CD8-positive, alpha-beta memory T cell (primary cell): ENCODE measurements at places on chromosomes 1 and 21.

DNA sequence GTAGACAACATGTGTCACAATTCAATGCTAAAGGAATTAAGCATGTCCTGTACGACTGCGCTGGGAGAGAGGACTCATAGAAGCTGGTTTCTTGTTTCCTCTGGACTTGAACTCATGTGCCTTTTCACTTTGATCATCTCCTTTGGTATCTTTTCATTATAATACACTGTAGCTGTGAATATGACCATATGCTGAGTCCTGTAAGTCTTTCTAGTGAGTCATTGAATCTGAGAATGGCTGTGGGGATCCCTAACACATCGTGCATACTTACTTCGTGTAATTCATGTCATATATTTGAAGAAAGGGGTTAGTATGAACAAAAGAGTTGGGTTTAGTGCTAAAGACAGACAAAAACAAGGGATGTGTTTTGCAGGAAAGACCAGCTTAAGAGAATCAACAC is 148.1 kb upstream of the RUNX1 start:
- DNase-seq, result no peak

GRCh38 chr21:32562426-32562825 is 22.9 kb downstream of the TCP10L start:
- DNase-seq, result no peak

DNA sequence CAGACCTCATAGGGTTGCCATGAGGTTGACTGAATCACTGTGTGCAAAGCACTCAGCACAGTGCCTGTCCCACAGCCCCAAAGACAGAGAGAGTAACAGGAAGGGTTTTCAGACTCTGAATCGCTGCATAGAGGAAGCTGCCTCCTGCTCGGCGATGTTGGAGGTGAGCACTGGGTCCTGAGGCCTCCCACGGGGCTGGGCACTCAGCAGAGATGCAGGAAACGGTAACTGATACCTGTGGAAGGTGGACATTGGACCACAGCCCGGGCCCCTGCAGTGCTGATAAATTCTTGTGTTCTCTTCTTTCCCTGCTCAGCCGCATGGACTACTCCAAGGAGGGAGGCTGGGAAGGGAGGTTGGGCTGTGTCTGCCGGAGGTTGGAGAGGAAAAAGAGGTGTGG is 389.7 kb downstream of the PTPRU start:
- DNase-seq, result no peak

- no peak for DNase-seq
These were observed 13.0 kb downstream of the IFI6 start for GRCh38 chr1:27658951-27659496.

GRCh38 chr1:64517640-64518039 is 47.7 kb downstream of the CACHD1 start:
- no peak for DNase-seq

- DNase-seq, result no peak
These were observed 92.8 kb downstream of the INTS7 start for GRCh38 chr1:211942583-211942982.

DNA sequence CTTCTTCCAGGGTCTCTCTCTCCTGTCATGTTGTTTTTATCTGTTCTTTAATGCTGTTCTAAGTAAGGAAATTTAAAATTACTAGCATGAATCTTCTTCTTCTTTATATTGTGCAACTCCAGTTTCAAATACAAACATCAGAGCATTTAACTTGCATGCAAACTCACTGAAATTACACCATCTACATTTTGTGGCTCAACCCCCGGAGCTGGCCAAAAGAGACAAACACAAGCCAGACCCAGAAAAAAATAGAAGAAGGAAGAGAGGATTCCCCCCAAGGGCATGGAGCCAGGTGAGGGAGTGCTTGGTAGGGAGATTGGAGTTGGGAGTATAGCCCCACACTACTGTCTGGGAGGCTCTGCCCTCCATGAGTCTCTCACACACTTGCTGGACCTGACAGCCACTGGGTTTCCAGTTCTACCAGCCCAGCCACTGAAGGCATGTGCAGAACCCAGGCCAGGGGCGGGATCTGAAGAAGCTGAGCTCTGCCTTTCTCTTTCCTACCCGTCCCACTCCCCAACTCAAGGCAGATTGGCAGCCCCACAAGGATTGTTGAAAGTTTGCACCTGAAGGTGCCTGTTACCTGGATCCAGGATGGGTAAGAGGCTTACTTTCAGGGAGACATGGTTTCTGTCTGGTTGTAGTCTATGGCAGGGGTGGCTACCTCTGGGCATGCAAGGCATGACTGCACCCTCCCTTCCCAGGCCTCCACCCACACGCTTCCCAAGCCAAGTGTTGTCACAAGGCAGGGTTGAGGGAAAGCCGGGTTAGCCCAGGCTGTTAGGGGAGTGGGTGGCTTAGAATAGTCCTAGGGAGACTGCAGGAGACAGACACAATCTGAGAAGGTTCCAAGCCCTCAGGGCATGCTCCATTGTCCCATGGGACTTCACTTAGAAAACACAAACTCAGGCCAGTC is 297.2 kb downstream of the TGFB2 start:
- no peak for DNase-seq

DNA sequence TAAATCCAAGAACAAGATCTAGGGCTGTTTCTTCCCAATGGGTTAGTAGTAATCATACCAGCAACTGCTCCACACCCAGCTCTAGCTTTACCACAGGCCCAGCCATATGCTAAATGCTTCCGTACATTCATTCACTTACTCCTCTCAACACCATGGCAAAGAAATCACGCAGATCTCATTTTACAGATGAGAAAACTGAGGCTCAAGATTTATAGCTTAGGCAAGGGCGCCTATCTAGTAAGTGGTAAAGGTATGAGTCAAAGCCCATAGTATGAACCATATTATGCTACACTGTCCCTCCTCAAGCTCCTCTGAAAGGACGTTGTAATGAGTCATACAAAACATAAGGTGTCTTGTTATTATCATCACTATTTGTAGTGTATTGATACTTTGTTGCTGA is 82.2 kb downstream of the NIBAN1 start:
- no peak for DNase-seq

- no peak for DNase-seq
These were observed 1.6 kb upstream of the BSND start for GRCh38 chr1:54996869-54997710.

GRCh38 chr1:98761219-98761865 is 99.8 kb downstream of the SNX7 start:
- DNase-seq, result no peak

- DNase-seq, result no peak
These were observed 125.5 kb downstream of the PGBD5 start for GRCh38 chr1:230300322-230301301.

DNA sequence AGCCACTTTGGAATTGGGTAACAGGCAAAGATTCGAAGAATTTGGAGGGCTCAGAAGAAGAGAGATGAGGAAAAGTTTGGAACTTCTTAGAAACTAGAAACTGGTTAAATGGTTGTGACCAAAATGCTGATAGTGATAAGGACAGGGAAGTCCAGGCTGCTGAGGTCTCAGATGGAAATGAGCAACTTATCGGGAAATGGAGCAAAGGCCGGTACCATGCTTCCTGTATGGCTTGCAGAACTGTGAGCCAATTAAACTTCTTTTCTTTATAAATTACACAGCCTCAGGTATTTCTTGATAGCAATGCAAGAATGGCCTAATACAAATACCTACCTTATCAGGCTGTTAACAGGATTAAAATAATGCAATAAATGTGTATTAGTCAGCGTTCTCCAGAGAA is 9.4 kb upstream of the TLR5 start:
- no peak for DNase-seq

GRCh38 chr1:115865704-115866380 is 24.9 kb upstream of the NHLH2 start:
- no peak for DNase-seq

DNA sequence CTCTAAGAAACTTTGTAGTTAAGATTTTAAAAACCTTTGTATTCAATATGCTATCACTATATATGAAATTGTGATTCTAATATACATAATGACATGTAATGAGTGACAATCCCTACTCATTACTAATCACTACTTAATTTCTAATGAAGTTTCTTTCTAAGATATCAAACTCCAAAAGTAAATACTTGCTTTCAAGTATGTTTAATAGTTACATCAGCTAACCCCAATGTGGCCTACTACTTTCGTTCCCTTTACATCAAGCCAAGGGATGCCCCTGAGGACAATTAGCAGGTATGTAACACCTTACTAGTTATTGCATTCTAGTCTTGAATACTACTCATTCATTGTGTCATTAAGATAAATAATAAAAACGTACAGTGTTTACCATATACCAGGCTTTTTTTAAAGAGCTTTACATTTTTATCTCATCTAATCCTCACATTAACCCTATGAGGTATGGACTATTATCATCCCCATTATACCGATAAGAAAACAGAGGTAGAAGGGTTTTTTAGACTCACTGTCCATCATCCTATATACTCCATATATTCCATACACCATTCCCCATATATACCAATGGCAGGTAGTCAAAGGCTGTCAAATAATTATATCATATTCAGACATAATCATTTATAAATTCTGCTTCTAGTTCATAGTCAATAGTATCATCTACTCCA is 4.2 kb downstream of the PPP1R15B start:
- DNase-seq, result no peak

DNA sequence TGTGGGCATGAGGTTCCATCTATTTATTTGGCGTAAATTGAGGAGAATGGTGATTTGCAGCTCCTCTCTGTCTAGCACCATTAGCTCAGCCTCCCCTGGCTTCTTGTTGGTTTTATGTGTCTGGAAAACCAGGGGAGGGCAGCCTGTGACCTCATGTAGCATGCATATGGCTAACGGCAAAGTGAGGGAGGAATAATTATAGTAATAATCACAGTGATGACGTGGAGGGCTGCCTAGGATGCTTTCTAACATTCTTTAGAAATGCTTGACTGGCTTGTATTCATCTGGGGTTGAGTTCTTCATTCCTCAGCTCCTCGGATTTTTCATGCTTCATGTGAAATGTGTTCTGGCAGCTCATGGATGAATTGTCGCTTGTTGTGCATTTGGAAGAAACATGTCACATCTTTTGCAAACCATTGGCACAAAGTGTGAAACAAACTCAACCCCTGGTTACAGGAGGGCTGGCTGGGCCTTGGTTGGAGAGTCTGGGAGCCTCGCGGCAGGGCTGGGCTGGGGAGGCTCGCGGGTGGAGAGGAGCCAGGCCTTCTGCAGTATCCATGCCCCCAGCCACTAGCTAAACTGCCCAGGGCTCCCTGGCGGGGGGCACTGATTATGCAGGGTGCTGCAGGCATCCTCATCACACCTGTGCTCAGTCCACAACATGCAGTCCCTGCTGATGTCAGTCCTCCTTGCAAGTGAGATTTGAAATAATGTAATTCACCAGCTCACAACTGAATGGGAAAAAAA is 149.6 kb downstream of the DISC1 start:
- no peak for DNase-seq

DNA sequence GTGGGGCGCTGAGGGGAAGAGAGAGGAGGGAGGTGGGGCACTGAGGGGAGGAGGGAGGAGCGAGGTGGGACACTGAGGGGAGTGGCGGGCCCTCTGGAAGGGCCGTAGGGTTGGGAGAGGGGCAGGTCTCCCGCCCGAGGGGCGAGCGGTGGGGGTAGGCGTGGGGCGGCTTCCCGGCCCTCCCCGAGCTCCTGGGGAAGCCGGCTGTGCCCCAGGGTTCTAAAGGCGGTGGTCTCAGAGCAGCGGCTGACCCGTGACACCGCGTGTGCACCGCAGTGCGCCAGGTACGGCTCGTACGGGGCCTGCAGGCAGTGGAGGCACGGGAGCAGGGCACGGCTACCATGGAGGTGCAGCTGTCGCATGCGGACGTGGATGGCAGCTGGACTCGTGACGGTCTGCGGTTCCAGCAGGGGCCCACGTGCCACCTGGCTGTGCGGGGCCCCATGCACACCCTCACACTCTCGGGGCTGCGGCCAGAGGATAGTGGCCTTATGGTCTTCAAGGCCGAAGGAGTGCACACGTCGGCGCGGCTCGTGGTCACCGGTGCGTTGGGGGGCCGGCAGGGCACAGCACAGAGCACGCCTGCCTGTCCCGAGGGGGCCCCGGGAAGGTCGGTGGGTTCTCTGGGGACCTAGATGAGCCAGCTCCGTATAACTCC is 68.5 kb downstream of the OBSCN start:
- no peak for DNase-seq
